ENCODE measurements at places on chromosomes 7 and 10. TPM values are rescaled to one million over a fixed set of nuclear protein-coding genes. Genes with fewer than 3 reads are reported as not detected.

DNA sequence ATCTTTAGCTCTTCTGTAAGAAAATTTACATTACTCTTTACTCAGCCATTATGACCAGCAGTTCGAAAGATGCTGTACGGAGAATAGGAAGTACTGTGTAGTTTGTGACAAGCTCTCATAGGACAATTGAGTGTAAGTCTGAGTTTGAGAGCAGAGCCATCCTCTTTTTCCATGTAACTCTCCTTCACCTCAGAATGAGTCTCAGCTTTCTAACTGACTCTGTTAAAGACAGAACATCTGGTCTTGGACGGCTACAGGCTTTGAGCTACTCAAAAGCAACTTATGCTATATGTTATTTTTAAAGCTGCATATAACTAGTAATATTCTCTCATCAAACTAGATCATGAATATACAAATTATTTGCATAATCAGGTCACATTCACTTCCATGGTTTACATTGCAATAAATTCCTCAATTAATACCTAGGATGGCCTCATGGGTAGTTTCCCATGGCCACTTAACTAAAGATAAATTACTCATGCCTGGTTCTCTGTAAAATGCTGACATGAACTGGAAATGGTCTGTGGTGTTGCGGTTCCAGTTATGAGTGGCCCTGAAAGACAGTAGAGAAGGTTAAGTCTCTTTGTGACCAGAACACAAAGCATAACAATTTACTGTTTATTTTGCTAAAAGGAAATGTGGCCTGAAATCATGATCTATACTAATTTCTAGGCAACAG is 358.7 kb downstream of the PHF14 start:
- no peak for DNase-seq

DNA sequence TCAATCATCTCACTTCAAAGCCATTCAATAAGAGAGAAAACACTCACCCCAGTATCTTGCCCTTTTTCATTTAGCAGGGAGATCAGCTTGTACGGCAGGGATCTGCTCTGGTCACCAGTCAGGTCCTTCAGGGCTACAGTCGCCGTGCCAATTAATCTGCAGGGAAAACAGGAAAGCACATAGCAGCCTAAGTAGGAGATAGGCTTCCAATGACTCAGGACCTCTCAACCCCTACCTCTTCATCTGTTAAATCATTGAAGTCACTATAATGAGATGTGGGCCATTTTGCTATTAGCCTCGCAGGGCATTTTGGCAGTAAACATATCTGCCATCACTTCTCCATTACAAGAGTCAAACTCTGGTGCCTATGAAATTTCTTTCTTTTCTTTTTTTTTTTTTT is 50.8 kb downstream of the MYOF start:
- no peak for DNase-seq

DNA sequence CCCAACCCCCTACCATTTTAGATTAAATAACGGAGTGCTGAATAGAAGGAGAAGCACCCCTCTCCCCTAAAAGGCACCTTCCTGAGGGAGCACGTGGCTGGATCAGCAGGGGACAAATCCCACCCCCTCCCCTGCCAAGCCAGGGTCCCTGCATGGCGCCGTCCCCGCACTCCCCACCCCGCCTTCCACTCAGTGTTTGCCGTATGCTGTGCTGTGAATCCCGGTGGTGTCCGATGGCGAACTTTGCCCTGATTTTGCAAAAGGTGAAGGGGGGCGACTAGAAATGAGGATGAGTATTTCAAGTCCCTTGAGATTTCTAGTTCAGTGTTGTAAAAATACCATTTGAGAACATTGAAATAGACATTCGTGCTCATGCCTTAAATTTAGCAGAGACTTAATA is 83.5 kb upstream of the SH2B2 start:
- no peak for DNase-seq

DNA sequence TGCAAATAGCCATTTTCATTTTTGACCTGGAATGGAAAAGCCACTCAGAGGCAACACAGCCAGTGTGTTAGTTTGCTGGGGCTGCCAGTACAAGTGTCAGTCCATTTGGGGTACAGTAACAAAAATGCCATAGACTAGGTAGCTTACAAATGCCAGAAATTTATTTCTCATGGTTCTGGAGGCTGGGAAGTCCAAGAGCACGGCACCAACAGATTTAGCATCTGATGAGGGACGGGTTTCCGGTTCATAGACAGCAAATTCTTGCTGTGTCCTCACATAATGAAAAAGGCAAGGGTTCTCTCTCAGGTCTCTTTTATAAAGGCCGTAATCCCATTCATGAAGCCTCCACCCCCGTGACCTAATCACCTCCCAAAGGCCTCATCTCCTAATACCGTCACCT is 418.2 kb downstream of the TYW1 start:
- DNase-seq, result no peak

GRCh38 chr7:50537417-50537816 is 27.8 kb downstream of the DDC start:
- no peak for DNase-seq

GRCh38 chr7:75055830-75056772 is 17.5 kb downstream of the RCC1L start:
- DNase-seq, result no peak

Gene PMS2
- 40.7 TPM for total RNA-seq
